ENCODE measurements at places on chromosomes 1 and 21.

- no peak for DNase-seq
These were observed at the start of gene GRHL3 for GRCh38 chr1:24319312-24319863. Gene GRHL3 (plus strand): TSS chr1:24319357. CDS start chr1:24319552, 195 bp downstream.

DNA sequence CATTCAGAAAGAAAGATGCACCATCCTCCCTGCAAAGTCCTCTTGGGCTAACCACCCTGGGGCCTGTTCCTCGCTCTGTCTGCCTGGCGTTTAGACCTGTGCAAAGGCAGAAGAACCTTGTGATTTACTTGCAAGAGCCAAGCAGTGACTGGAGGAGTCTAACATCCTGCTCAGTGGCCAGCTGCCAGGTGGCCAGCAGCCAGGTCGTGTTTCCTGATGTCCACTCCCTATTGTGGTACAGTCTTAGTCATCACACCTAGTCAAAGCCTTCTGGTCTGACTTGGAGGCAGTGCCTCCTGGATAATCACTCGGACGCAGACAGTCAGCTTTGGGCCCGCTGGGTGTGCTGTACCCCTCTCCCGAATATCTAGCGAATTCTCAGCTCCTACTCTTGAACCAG, 118.1 kb downstream of the PGBD5 start:
- DNase-seq = no peak

DNA sequence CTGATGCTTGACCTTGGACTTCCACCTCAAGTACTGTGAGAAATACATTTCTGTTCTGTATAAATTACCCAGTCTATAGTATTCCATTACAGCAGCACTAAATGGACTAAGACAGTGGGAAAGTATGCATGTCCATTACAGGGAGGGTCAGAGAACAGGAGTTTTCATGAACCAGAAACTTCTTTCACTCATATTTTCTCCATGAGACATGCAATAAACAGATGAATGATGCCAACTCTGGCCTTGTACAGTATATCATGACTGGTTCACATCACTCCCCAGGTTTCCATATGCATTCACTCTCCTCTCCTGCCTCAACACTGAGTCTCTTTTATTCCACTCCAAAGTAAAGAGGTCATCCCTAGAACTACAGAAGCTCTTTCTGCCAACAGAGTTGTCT, 4.5 kb upstream of the IFI16 start:
- no peak for DNase-seq

DNA sequence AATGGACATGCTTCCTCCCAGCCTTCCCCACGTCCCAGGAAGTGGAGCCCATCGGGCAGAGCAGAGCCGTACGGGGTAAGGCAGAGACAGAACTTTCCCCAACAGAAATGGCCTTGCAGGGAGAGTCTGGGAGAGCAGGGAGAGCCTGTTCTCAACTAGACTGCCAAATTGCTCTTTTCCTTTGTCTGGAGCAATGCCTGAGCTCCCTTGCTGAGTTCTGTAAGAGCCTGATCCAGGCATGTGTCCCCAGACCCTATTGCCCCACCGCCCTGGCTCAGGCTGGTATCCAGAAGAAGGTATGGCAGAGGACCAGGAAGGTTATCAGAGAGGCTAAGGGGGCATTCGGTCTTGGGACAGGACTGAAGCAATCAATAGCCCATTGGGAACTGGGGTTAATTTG, 79.9 kb downstream of the TMEM53 start:
- no peak for DNase-seq

DNA sequence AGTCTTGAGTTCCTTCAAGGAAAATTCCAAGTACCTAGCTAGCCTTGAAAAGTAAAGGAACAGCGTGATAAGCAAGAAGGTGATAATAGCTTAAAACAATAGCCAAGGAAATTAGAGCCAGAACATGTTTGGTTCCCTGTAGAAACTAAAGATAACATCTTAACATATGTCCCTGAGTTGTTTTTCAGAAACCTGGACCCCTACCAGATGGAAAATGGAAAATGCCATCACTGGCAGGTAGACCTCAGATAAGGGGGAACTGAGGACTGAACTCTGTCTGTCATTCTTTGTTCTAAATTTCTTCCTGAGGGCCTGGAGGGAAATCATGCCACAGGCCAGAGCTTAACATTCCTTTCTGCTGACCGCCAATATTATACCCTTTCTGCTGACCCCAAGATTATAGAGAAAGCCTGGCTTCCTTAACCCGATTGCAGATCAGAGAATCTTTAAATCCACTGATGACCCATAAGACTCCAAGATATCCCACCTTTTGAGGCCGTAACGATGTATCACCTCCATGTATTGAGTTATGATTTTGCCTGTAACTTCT, 23.4 kb downstream of the CNIH3 start:
- DNase-seq = no peak

All from stimulated activated CD8-positive, alpha-beta memory T cell treated with anti-CD3 and anti-CD28 coated beads, Interleukin-4, amount 100 ng/mL, for 4 hours (primary cell).